ENCODE measurements at places on chromosomes 5 and 9. TPM values are rescaled to one million over a fixed set of nuclear protein-coding genes. Genes with fewer than 3 reads are reported as not detected.
A peak's percentile ranks its signal among the peaks of the same experiment; 100 is the strongest.

- no peaks in the 10 kb centered on the region for H3K27me3 ChIP-seq
- DNase-seq, result no peak
- no peak overlapping the region for H3K4me3 ChIP-seq
- no peak overlapping the region for H3K27ac ChIP-seq
- no peaks in the 10 kb centered on the region for H3K36me3 ChIP-seq
Observed at GRCh38 chr9:130989891-130990290, 19.1 kb upstream of the LAMC3 start.

- no peak for DNase-seq
- H3K27ac ChIP-seq, result no peak overlapping the region
- no peaks in the 10 kb centered on the region for H3K27me3 ChIP-seq
- no peaks in the 10 kb centered on the region for H3K36me3 ChIP-seq
- H3K4me3 ChIP-seq, result no peak overlapping the region
Observed at GRCh38 chr5:59542851-59543820, 350.4 kb downstream of the PDE4D start.

DNA sequence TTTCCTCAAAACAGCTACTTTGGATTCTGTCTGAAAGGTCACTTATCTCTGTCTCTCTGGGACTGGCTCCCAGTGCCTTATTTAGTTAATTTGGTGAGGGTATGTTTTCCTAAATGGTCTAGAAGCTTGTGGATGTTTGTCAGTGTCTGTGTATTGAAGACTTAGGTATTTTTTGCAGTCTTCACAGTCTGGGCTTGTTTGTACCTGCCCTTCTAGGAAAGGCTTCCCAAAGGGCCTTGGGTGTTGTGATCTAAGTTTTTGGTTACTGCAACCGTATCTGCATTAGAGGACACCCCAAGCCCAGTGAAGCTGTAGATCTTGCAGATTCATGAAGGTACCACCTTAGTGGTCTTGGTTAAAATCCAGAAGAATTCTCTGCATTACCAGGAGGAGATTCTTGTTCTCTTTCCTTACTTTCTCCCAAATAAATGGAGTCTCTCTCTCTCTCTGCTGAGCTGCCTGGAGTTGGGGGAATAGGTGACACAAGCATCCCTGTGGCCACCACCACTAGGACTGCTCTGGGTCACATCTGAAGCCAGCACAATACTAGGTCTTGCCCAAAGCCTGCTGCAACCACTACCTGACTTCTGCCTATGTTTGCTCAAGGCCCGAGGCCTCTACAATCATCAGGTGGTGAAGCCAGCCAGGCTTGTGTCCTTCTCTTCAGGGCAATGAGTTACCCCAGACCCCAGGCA, 17.8 kb upstream of the CCNB1 start:
- no peaks in the 10 kb centered on the region for H3K4me1 ChIP-seq
- H3K27me3 ChIP-seq, result no peaks in the 10 kb centered on the region
- DNase-seq, result no peak
- no peak overlapping the region for H3K27ac ChIP-seq
- no peaks in the 10 kb centered on the region for H3K36me3 ChIP-seq

- no peak overlapping the region for H3K4me3 ChIP-seq
- H3K27ac ChIP-seq, result no peak overlapping the region
- H3K36me3 ChIP-seq, result no peaks in the 10 kb centered on the region
- no peaks in the 10 kb centered on the region for H3K4me1 ChIP-seq
- no peak for DNase-seq
- H3K27me3 ChIP-seq, result no peaks in the 10 kb centered on the region
Observed at GRCh38 chr5:155540000-155540595, 526.5 kb downstream of the KIF4B start.

GRCh38 chr5:132389585-132390286, 20.2 kb downstream of the SLC22A5 start:
- H3K4me3 ChIP-seq, result no peak overlapping the region
- H3K27ac ChIP-seq, result peak overlapping the region; percentile 45
- H3K4me1 ChIP-seq, result peaks cover 40% of the 10 kb centered on the region
- DNase-seq, result peak; percentile 94
- no peaks in the 10 kb centered on the region for H3K27me3 ChIP-seq
- H3K36me3 ChIP-seq, result no peaks in the 10 kb centered on the region

DNA sequence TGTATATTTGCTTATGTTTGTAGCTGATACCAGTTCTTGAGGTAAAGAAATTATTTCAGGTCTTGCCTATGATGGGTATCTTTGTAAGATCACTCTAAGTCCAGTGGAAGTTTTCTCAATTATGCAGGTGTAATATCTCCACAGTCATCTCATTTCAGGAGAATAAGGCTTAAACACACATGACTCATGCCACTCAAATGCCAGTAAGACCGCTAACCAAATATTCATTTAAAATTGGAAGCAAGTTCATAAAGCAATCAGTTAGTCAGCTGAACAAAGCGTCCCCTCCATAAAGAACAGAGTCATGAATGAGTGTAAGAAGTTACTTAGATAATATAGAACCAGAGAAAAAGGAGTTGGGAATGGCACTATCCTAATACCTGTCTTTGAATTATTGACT, 248.7 kb downstream of the LURAP1L start:
- DNase-seq, result peak; percentile 24
- H3K36me3 ChIP-seq, result no peaks in the 10 kb centered on the region
- H3K27me3 ChIP-seq, result no peaks in the 10 kb centered on the region
- no peak overlapping the region for H3K27ac ChIP-seq
- no peaks in the 10 kb centered on the region for H3K4me1 ChIP-seq

GRCh38 chr9:136995362-136995761, 1.0 kb downstream of the CLIC3 start:
- no peak overlapping the region for H3K27ac ChIP-seq
- DNase-seq, result no peak
- H3K4me3 ChIP-seq, result no peak overlapping the region
- H3K4me1 ChIP-seq, result peaks cover 17% of the 10 kb centered on the region
- H3K27me3 ChIP-seq, result no peaks in the 10 kb centered on the region
- no peaks in the 10 kb centered on the region for H3K36me3 ChIP-seq

DNA sequence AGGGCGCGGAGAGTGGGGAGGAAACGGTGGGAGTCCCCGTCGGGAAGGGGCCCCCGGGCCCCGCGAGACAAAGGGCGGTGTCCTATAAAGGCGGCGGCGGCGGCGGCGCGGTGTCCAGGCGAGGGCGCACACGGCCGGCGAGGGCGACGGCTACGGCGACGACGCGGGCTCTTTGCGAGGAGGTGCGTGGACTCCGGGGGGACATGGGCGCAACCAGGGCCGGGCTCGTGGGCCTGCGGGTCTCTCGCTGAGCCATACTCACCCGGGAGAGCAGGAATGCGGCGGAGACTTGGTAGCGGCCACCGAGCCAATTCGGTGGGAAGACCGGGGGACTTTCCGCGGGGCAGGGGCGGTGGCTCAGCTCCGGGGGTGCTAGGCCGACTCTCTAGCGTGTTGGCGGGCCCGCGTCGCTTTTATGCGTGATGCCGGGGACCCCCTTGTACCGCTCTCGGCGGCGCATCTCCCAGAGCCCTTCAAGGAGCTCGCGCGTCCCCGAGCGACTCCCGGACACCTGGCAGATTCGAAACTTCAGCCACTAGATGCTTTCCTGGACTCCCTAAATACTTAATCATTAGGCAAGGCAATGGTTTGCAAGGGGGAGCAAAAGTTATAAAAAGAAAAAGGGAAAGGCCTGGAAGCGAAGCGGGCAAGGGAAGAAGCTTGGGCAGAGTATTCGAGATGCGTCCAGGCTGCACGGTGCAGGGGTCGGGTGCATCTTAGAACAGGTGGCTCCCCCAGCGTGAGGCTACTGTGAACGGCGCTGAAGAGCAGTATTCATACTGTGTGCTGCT, 5.9 kb upstream of the TAL2 start:
- H3K27ac ChIP-seq, result no peak overlapping the region
- DNase-seq, result no peak
- no peaks in the 10 kb centered on the region for H3K4me1 ChIP-seq
- H3K4me3 ChIP-seq, result peak overlapping the region; percentile 41
- H3K27me3 ChIP-seq, result 0 out of 2 replicates have a peak, but pooled peaks cover 2% of the 10 kb centered on the region

ACOT12 gene
- total RNA-seq, result 0.74 TPM

SHISAL2B gene
- total RNA-seq, result not detected

PDLIM4 gene
- 9.9 TPM for total RNA-seq

SLF1 gene
- 9.7 TPM for total RNA-seq

EFNA5 gene
- total RNA-seq, result 30.5 TPM

TMEM267 gene
- 22.0 TPM for total RNA-seq

Measured in Panc1 (cell line).